ENCODE measurements at places on chromosomes 6 and 20.

DNA sequence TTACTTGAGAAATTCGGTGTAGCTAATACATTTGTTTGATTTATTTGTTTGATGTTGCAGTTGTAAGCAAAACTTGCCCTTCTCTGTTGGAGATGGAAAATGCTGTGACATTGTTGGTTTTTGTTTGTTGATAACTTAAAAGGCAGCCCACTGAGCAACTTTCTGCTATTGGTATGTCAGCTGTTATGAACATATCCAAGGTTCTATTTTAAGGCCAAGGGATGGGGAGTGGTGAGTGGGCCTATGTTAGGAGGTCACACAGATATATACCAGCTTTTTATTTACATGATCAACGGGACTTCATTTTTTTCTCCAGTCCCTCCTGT, 5.7 kb downstream of the QKI start:
- no peak for DNase-seq

- DNase-seq, result no peak
Observed at GRCh38 chr20:278181-278580, 12.4 kb downstream of the C20orf96 start.

DNA sequence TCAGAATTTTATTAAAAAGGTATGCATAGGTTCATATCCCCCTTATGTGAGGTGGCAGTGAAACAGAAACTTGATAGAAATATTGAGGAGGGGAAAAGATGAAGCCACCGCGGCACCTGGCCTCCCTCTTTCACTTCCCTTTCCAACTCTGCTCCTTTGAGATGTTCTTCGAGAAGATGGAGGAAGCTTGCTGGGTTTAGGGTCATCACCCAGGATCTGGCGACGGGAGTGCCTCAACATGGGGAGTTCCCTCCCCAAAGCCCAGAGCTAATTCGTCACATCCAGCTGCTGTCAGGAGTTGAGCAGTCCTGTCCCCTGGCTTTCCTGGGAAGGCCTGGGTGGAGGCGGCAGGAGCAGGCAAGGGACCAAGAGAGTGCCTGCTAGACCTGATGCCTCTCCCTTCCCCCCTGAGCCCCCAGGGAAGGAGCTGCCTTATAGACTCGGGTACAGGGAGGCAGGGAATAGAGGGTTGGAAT, 29.1 kb downstream of the RREB1 start:
- DNase-seq, result no peak

- no peak for DNase-seq
Observed at GRCh38 chr6:116406678-116407345, 36.1 kb downstream of the DSE start.

DNA sequence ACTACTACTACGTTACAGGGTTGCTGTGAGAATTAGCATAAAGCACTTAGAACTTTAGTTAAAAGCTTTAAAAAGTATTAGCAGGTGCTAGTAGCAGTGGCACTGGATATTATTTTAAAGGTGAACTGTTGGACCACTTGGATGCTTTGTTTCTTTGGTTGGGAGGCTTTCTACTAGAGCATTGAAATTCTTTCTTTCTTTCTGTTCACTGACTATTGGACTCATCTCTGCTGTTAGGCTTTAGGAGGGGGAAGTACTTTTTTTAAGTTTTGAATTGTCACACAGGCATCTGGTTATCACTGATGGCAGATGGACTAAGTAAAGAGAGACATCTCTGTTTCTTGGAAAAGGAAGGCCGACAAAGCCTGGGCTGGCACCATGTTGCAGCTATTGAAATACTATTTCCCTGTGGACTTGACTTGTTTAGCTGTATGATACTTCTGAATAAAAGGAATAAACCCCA, 4.8 kb downstream of the TBPL1 start:
- peak; percentile 96 for DNase-seq

DNA sequence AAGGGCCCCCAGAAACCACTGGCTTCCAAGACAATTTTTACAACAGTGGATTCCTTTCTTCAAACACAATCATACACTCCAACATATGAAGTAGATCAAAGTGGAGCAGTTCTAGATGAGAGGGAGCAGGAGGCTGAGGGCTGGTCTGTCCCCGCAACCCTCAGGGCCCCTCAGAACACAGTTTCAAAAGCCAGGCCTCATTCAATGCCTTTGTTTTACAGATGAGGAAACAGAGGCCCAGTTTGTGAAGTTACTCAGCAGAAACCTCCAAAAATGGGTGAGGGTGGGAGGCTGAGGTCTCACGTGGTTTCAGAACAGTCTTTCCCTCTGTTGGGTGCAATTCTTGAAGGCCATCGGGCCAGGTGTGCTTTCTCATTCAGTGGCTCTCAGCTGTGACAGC, 134.9 kb downstream of the SCML4 start:
- no peak for DNase-seq

DNA sequence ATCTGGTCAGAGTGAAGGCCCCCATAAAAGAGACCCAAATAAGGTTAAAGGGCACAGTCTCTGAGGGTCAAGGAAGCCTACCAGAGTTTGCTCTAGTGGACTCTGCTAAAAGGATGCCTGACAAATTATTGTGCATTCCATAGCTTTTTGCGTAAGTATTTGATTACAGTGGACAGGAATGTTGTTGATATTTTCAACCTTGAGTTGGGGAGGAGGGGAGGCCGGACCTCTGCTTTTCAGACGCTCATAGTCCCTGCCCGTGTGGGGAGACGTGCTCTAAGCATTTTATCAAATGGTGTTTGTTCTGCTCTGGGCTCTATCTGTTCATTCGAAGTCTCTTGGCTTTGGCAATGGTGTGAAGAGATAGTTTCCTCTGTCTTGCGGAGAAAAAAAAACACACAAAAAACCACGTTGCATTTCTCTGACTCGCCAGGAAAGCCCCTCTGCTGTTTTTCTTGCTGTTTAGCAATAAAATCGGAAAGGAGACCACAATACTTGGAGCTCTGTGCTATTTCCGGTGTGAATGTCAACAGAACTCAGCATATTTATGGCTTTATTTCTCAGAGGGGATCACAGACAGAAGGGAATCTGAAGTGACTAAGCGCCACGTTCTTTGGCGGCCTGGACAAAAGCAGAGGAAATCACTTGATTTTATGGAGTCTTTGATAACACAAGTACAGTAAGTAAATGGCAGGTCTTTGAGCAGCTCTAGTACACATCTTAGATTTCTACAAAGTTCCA, 159.8 kb downstream of the ZFP64 start:
- DNase-seq, result no peak

- DNase-seq, result no peak
Observed at GRCh38 chr20:61915101-61915500, 150.6 kb downstream of the TAF4 start.

GRCh38 chr20:63246490-63247288, 7.6 kb downstream of the NKAIN4 start:
- no peak for DNase-seq

GRCh38 chr6:99882128-99882702, 111.8 kb downstream of the MCHR2 start:
- no peak for DNase-seq

DNA sequence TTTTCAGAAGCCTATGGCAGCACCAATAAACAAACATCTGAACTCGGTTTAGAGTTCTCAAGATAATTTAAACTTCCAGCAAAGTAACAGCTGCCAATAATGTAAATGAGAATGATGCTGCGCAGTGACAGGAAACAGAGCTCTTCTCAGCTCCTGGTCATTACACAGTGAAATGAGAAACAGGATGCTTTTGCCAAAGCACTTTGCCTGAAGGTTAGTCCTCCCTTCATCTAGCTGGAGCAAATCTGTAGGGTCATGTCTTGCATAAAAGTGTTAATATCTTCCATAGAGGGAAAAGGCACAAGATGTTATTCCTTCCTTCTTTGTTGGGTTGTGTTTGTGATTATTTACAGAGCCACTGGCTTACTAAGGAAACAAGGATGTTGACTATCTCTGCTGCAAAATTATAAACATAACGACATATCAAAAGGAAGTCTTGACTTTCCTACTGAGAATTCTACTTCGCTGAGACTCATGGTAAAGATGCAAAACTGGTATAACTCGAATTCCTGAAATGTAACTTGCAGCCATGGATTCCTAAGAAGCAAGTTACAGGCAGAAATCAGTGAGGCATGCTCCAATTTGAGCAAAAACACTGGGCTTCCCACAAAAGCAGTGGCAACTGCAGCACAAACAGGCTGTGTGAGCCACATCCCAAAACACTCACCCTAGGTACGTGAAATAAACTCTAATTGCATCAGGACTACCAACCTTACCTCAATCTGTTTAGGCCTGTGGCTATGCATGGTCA, 102.5 kb upstream of the BEND6 start:
- no peak for DNase-seq

- DNase-seq, result peak; percentile 73
Observed at GRCh38 chr20:5719861-5720403, 30.3 kb upstream of the SHLD1 start.

GRCh38 chr6:102520966-102521365, 1127.5 kb downstream of the GRIK2 start:
- no peak for DNase-seq

DNA sequence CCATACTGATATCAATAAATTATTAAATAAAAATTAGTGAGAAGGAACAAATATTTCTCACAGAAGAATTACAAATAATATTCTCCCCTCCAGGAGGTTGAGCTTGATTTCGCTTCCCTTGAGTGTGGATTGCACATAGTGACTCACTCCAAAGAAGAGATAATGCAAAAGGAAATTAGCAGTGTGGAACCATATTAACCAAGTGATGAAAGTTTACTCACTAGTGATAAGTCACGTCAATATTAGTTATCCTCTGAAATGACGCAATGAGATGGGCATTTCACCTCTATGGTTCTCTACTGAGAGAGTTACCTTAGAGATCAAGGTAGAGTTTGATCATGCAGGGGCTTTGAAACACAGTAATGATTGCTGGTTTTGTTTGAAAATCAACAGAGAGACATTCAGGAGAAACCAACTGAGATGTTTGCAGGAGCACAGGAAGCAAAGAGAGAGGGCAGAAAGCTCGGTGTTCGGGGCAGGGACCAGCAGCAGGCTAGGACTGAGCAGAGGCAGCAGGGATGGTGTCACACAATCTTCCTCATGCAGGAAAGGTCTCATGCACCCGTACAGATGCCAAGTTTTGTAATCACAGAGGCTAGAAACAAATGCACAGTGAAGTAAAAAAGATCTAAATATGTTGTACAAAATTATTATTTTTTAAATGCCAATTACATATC, 634.5 kb downstream of the QKI start:
- DNase-seq, result no peak

- no peak for DNase-seq
Observed at GRCh38 chr6:113649880-113650609, 207.1 kb upstream of the MARCKS start.

DNA sequence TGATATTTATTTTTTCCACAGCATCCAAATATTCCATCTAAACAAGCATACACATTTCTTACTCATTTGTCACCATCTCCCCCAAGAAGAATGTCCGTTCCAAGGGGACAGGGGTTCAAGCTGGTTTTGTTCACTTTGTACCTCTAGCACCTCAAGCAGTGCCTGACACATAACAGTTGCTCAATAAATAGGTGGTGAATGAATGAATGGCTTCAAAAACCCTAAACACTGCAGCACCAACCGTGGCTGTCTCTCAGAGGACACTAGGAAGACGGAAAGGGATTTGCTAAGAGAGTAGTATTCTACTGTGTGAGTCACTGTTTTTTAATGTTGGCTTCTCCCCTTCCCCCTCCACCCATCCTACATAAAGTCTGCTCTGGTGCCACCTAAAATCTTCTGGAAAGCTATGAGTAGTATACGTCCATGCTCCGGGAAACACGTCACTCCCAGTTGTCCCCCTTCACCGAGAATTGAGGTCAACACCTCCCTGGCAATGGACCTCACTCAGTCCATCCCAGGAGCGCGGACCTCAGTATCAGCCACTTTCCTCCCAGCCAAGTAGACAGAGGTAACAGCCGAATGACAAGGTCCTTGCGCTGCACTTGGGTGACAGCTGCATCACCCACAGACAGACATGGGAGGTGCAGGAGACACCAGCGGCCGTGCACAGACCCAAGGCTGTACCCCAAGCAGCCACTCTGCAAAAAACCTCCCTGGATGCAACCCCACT, 107.4 kb downstream of the PREX1 start:
- no peak for DNase-seq

- DNase-seq, result peak; percentile 48
Observed at GRCh38 chr20:59850018-59850641, 83.3 kb downstream of the SYCP2 start.

DNA sequence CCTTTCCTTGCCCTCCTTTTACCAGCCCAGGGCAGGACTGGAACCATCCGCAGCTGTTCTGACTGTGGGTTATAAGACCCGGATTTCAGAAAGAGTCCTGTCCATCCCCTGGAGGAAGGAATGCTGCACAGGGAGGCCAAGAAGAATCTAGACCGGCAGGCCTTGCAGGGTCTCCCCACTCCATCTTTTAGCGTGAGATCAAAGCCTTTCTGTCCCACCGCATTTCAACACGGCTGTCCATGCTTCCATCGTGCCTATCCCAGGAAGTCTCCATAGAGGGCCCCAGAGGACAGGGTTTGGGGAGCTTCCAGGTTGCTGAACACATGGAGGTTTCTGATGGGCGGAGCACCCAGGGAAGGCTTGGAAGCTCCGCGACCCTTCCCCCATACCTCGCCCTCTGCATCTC, 79.3 kb upstream of the AGPAT4 start:
- peak; percentile 11 for DNase-seq

- no peak for DNase-seq
Observed at GRCh38 chr6:55756531-55757031, 118.8 kb downstream of the BMP5 start.

DNA sequence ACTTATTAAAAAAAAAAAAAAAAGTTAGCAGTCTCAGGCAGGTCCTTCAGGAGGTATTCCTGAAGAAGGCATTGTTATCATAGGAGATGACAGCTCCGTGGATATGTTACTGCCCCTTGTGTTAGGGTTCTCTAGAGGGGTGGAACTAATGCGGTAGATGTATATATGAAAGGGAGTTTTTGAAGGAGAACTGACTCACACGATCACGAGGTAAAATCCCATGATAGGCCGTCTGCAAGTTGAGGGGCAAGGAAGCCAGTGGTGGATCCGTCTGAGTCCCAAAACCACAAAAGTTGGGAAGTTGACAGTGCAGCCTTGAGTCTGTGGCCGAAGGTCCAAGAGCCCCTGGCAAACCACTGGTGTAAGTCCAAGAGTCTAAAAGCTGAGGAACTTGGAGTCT, 103.4 kb downstream of the TULP4 start:
- DNase-seq, result no peak

DNA sequence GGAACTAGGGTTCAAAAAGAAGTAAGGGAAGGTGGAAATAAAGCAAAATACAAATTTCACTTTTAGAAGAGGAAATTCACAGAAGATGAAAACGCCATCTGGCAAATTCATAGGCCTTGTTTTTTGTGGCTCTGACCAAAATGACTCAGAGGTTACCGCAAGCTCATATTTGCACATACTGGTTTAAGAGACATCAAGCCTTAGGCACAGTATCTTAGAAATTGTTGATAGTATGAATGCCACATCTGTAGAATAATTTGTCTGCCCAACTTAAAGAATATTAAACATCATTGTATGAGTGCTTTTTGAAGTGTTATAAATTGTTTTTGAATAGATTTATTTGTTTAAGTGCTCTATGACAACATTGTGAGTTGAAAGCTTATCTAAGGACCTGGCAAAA, 10.6 kb downstream of the TAAR1 start:
- DNase-seq, result no peak

- peak; percentile 58 for DNase-seq
Observed at GRCh38 chr6:34546551-34547321, 9.4 kb downstream of the SPDEF start.

DNA sequence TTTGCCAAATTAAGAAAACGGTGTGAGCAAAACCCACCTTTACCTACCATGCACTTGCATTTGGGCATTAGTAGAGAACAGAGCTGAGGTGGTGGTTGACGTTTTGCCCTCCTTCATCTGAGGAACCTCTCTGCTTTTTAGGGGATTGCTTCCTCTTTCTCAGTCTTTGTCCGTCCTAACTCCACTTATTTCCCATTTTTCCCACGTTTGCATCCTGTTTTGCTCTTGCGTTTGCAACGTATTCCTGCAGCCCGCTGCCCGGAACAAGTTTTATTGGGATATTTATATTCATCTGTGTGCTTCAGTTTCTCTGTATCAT, 374 bp upstream of the SERINC1 start:
- no peak for DNase-seq

Measured in hematopoietic multipotent progenitor cell treated with erythropoietin and hydrocortisone succinate and interleukin-3 and kit ligand, for 8 days (in vitro differentiated cells).